Right hindlimb (tissue), 1 donor: ENCODE measurements at places on chromosomes 11 and 22.

DNA sequence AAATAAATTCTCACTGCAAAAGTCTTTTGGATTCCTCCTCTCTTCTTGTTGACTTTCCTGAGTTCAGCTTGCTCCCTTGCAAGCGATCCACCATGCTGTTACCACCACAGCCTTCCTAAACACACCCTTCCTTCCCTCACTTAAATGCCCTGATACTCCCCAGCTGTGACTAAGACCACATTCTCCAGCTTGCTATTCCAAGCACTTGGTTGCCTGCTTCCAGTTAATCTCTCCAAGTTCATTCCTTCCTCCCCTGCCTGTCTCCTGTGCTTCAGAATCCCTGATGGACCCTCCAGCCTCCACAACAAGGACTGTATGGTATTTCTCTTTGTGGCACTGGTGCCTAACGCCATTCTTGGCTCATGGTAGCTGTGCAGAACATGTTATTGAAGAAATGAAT is 603.9 kb upstream of the CADM1 start:
- no peak for DNase-seq

DNA sequence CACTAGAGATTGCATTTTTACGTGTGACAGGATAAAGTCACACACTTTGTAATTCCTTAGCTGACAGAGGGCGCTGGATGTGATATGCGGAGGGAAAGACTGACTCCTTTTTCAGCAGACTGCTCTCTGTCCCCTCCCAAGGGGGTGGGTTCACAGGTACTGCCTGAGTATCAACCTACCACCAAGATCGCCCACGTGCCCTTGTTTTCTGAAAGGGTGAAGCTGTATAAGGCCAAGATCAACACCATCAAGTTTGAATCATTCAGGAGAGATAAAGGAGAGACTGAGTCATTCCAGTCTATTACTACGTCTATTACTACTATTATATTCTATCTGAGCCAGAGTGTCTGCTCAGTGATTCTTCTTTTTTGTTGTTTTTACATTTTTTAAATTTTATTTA is 30.7 kb downstream of the BUD13 start:
- DNase-seq = no peak

DNA sequence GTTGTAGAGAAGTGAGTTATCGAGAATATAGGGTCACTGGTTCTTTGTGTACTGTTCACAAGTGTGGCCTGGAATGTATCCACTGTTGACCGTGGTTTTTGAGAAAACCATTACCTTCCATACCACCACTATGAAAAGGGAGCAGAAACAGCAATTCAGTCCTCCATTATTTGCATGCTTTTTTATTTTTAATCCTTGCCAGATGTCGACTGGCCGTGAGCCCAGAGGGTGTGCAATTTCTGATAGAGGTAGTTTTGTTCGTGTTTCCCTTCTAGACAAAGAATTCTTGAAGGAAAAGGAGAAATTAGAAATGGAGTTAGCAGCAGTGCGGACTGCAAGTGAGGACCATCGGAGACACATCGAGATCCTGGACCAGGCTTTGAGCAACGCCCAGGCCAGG is 81.7 kb downstream of the AMOTL1 start:
- DNase-seq = peak; percentile 62

DNA sequence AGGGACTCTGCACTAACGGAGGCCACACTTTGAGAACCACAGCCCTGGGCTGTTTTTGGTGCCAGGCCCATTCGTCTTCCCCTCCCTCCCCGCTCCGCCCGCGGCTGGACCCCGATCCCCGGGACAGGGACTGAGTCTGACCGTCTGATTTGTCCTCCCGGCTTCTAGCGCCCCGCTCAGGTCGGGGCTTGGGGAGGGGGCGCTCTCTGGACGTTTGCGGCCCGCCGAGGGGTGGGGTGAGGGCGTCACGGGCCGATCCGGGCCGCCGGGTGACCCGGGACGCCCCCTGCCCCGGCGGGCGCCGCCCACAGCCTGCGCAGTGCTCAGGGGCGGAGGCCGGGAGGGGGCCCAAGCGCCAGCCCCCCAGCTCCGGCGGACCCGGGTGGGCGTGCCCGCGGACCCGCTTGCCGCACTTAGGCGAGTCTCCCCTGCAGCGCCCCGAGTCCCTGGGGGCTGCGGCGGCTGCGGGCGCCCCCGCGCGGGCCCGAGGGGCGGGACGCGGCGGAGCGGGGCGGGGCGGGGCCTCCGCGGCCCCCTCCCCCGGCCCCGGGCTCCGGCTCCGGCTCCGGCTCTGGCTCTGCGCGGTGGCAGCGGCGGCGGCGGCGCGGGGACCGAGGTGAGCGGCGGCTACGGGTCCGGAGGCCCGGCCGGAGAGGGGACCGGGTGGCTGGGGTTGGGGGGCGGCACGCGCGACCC is 33.7 kb upstream of the PRR5 start:
- DNase-seq = peak; percentile 73

- DNase-seq = no peak
Measured at GRCh38 chr11:57645689-57646085, 4.0 kb downstream of the YPEL4 start.

- DNase-seq = no peak
Measured at GRCh38 chr22:39344046-39344390, 5.8 kb upstream of the SYNGR1 start.

DNA sequence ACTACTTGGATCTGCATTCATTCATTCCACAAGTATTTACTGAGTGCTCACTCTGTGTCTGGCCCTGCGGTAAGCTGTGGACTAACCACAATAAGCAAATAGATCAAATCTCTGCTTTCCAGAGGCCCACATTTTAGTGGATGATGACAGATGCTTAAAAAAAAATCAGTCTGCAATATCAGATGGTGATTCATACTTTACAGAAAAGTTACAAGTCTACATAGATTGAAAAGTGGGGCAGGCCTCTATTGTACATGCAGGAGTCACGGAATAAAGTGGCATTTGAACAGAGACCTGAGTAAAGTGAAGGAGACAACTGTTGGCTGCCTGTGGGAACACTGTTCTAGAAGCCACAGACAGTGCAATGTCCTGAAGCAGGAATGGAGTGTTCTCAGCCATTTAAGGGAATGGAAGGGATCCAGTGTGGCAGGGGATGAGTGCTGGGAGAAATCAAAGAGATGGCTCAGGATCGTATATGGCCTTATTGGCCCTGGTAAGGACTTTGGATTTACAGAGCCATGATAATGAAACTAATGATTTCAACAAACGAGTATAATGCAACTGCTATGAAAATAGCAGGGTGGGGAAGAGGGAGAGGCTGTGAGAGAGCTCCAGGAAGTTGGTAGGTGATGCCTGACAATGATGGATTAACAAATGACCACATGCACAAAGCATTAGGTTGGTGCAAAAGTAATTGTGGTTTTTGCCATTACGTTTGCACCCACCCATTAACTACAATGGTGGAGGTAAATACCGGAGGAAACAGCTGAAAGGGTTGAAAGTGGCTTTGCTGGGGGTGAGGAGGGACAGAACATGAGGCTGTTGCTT is 31.1 kb downstream of the TMEM45B start:
- DNase-seq = no peak

- DNase-seq = no peak
Measured at GRCh38 chr11:75801362-75802020, 13.5 kb upstream of the UVRAG start.

- DNase-seq = no peak
Measured at GRCh38 chr11:70487756-70488155, 89.4 kb downstream of the CTTN start.

DNA sequence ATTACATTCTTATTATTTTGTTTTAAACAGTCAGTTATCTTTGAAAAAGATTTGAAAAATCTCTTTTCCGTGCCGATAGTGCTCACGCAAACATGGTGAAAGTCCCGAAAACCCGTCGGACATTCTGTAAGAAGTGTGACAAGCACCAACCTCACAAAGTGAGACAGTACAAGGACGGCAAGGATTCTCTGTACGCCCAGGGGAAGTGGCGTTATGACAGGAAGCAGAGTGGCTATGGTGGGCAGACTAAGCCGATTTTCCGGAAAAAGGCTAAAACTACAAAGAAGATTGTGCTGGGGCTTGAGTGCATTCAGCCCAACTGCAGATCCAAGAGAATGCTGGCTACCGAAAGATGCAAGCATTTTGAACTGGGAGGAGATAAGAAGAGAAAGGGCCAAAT is 28.7 kb upstream of the CTSD start:
- no peak for DNase-seq

GRCh38 chr11:117520201-117520600 is 192.5 kb downstream of the CEP164 start:
- DNase-seq = no peak

GRCh38 chr11:59862252-59862651 is 4.0 kb downstream of the TCN1 start:
- no peak for DNase-seq

DNA sequence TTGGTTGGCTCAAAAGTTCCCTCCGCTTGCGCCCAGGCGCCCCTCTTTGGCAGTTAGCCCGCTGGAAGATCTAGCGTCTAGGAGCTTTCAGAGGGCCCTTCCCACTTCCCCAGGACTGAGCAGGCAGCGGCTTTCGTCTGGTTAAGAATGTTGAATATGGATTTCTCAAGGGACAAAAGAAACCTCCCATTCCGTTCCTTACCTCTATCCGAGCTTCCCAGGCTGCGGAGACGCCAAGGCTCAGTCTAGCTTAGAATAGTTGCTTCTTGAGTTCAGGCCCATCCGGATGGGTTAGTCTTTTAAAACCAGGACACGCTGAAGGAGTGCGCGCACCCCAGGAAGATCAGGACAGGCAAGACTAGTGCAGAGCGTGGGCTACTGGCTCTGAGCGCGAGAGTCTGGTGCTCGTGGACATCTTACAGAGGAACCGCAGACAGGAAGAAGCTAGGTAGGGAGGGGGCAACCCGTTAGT is 1.6 kb downstream of the NELL1 start:
- DNase-seq = no peak

- DNase-seq = no peak
Measured at GRCh38 chr22:26835929-26836528, 178.6 kb downstream of the MIAT start.

DNA sequence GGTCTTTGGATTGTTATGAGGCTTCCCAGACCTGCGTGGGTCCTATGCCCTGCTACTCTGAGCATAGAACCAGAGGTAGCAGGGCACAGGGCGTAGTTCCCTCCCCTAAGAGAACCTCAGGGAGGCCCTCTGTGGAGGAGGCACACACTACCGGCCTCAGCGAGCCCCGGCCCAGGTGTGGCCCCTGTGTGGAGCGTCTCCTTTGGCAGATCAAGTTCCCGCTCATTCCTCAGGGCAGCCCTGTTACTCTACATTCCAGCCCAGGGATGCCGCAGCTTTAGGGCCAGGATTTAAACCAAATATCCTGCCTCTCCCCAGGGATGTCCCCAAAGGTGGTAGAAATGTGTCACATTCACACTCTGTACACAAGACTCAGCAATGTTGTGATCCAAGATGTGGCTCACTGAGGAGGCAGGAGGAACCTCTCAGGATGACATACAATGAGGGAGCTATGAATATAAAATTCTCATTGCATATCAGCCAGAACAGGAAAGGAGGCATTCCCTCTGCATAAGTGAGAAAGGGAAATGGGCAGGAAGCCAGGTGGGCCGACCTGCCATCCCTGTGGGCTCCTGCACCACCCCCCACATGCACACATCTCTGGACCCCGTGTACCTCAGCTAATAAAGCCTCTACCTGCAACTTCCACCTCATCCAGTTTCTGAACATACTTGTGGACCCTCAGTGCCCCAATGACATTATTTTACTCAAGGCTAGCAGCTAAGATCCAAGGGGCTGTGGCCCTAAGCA is 131.9 kb upstream of the TEAD1 start:
- no peak for DNase-seq

DNA sequence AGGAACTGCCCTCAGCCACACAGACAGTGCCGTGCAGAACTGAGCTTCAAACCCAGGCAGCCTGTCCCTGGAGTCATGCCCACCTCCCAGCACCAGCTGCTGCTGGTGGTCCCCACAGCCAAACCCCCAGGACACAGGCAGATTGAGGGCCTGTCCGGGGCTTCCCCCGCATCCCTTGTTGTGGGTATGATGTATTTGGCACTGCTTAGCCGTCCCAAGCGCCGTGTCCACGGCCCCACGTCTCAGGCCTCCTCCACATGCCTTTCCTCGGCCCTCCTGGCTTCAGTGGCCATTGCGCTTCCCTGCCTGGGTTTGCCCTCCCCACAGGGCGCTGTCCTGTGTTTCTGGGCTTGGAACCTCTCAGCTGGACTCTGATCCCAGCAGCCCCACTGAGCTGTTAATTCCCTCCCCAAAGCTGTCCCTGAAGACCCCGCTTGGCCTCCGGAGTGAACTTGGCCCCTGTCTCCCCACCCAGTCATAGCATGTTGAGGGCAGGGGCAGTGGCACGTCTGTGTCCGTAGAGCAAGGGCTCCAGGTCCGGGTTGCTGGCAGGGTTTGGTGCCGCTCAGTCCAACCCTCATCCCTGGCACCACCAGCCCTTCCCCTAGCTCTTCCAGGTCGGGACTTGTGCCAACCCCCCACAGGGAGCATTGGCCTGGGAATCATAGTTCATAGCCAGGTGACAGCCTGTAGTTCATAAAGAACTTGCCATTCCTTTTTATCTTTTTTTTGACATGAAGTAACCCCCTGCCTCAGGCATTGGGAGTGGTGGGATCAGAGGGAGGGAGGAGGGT is 34.5 kb upstream of the TEF start:
- DNase-seq = no peak
